ENCODE measurements at places on chromosomes 7 and 10.

GRCh38 chr10:35896001-35896400 is 253.9 kb upstream of the FZD8 start:
- no peak for DNase-seq

DNA sequence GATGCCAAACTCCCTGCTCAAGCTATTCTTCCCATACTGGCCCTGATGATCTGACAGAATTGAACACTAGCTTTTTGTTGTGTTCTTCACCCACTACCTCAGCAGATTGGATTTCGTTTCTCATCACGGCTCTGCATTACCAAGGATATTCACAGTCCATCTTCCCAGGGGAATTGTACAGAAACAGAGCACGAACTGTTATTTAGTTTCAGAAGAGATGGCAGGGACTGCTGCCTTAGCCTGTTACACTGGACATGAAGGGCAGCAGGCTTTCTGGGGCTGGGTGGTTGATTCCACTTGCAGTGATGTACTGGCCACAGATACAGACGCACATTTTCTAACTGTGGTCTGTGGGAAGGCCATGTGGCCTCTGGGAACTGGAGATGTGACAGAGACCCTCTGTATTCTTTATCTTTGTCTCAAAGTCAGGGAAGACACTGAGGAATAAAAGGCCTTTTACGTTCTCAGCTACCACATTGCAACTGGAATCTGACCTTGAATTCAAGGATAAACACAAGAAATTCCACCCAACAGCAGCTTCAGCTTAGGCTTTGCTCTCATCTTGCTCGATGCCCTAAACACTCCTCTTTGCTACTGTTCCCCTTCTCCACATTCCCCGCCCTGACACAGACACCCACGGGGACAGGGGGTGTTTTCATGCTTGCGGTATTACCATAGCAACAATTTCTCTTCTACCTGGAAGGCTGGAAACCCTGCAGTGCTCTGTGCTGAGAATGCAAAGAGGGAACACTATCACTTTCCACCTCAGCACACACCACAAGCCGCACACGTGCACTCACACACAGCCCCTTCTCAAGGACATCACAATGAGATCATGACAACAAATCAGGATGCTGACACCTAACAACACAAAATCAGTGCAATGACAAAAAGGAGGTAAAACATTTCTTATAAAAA is 81.7 kb downstream of the RNF216 start:
- no peak for DNase-seq

DNA sequence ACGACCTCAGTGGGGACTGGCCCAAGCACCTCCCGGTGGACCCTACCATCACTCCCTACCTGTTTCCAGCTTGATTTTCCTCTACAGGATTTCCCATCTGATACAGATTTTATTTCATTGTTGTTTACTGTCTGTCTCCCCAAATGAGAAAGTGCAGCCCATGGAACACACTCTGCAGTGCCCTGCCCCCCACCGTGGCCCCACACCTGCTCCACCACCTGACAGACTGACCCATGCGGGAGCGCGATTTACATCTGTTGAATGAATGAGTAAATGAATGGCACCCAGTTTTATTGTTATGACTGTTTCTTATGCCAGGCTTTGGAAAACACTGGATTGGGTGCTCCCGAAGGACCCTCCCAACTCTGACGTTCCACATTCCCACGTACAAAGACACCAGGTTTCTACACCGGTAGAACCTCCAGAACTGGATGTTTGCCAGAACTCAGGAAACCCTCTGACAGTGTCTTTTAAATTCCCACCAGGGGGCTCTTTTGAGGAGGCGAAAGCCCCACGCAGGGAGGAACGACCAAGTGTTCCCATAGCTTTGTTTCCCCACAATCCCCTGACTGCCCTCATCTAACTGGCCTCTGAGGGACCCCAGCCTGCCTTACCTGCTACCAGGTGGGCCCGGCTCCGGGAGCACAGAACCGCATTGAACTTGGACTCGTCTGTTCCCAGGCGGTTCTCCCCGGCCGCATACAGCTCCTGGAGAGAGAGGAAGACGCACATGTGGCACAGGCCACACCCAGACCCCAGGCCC is 29.0 kb downstream of the PLAC9 start:
- DNase-seq: no peak

DNA sequence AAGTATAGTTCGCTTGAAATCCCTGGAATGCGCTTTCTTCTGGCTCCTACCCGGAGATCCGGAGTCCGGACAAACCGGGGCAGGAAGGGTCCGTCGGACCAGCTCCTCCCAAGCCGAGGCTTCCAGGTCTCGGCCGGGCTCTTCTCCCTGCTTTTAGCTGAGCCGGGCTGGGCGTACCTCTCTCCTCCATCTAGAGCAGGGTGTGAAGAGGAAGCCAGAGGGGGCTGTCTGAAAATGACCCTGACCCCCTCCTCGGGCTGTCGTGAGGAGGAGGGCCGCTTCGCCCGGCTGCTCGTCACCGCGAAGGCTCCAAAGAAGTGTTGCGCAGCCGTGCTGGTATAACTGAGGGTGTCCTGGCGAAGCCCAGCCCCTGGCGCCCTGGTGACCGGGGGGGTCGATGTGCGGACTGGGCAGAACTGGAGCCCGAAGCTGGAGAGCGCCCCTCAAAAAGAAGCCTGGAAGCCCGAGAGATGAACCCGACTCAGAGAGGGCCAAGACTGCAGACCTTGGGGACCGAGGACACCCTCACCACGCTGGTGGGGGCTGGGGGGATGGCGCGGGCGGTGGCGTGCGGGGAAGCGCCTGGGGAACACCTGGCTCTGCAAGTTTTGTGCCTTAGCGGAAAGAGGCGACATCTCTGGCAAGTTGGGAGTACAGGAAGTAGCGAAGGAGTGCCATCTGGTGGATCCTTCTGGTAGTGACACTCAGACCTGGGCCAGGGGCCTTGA is 5.7 kb downstream of the KAZALD1 start:
- DNase-seq: peak; percentile 79

- DNase-seq: no peak
These were observed 24.6 kb upstream of the DDX50 start for GRCh38 chr10:68876246-68877138.
